ENCODE measurements at places on chromosomes 6 and 20.

- DNase-seq, result peak; percentile 35
Measured at GRCh38 chr6:106069478-106069877, 16.7 kb upstream of the PRDM1 start.

DNA sequence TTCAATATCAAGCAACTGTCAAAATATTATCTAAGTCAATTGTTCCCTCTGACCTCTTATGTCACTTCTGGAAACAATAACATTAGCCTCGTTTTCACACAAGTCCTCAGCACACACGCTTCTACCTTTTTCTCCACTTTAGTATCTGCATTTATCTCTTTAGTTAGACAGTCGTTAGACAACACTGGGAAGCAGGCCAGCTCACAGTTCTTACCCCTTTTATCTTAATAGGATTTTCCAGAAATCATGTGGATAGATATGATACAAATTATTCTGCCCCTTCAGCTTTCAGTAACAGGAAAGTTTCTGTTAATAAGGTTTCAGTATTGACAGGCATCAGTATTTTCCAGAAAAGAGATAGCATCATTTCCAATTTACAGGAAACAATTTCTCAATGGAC, 25.9 kb upstream of the HAO1 start:
- DNase-seq, result no peak

- no peak for DNase-seq
Measured at GRCh38 chr20:56424931-56425330, 12.9 kb downstream of the CASS4 start.

DNA sequence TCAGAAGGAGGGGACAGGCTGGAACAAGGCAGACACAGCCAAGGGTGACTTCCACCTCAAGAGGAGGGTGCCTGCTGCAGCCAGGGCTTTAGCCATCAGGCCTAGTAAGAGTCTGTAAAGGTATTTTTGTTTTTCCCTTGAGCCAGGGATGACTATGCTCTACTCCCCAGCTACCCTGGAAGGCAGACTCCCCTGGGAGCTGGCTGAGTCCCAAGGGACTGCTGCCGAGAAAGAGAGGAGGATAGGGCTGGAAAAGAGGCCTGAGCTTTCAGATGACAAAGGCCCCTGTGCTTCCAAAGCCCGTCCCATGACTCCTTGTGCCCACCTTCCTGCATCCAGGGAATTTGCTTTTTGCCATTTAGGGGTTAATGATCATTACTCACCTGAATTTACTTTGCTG, 14.0 kb upstream of the GSTA4 start:
- DNase-seq, result no peak

DNA sequence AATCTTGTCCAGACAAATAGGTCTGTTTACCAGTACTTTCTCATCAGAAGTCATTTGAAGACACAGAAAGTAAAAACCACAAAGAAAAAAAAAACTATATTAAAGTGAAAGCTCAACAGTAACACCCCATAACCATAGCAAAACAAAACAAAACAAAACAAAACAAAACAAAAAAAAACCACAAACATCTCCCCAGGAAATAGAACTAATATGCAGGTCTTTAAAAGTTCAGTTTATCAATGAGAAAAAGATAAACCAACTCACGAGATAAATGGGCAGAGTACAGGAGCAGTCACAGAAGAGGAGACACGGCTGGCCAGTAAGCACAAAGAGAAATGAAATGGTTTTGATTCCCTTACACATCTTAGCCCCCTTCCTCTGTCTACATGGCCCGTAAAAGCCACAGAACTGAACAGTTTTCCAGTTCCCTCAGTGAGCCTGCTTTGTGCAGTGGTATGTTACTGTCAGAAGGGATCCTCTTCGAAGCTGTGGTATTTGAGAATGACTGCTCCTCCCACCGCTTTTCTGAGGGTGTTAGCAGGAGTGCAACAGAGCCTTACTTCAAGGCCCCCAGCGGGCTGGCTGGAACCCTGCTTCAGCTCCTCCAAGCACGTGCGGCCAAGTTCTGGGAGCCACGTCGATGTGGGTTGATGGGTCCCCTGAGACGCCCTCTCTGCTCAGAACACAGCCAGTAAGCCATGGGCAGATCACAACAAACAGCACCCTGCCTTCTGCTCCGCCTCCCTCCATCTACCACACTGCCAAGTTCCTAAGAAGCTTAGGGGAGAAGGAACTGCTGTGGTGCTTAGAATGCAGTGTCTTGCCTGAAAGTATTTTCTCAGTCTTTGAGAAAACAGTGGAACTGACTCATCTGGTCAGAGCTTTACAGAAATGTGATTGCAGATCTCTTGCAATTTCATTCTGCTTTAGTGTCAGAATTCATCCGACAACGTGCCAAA, 14.0 kb downstream of the UST start:
- DNase-seq, result peak; percentile 39

GRCh38 chr20:7926767-7927166, 13.5 kb downstream of the HAO1 start:
- peak; percentile 15 for DNase-seq

DNA sequence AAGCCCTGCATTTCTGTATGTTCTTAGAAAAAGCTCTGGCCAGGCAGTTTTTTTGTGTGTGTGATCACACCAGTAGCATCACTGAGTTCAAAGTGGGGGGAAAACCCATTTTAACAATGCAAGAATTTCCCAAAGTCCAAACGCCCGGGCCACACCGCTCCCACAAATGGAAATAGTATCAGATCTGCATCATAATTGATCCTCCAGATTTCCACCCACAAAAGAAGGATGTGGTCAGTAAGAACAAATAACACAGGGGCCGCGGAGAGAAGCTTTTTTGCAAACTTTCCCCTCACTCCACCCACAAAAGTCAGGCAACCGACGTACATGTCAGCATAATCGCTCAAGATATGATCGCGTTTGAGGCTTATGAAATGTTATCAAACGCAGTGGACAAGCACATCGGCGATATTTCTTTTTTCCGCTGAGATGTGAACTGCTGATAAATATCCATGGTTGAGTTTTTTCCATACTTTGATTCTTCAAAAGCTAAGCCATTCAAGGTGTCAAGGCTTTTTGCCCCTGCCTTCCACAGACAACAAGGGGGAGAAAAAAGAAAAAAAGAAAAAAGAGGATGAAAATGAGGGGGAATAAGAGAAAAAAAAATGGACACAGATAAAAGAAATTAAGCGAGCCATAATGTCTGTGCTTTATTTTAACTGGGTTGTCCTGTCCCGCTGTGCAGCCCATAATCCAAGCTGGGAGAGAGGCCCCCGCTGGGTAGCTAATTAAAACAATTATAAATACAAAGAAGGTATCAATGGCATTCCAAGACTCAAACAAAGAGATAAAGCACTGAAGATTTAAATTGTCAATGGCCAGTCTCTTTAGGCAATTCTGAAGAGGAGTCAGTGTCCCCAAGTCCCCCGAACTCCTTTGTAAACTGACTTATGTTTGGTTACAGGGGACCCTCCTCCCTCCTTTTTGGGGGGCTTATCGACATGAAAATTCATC, 143.5 kb downstream of the ZFP64 start:
- DNase-seq, result no peak

- no peak for DNase-seq
Measured at GRCh38 chr6:24381476-24382219, 21.1 kb upstream of the MRS2 start.

- no peak for DNase-seq
Measured at GRCh38 chr6:92110403-92110802, 1309.0 kb downstream of the EPHA7 start.

DNA sequence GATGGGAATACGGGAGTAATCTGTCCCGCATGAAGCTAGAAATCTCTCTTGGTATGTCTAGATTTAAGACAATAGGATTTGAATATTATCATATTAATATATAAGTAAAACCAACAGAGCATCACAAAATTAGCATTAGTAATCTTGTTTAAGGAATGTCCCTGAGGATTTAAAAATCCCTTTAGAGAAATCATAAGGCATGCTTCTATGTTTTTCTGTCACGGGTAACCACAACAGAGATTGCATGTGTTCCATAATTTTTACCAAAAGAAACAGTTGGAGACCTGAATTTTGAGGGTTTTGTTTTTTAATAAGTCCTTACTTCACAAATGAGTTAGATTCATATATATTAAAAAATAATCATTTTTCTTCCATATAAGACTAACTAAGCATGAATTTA, 146.8 kb downstream of the GJA1 start:
- no peak for DNase-seq

DNA sequence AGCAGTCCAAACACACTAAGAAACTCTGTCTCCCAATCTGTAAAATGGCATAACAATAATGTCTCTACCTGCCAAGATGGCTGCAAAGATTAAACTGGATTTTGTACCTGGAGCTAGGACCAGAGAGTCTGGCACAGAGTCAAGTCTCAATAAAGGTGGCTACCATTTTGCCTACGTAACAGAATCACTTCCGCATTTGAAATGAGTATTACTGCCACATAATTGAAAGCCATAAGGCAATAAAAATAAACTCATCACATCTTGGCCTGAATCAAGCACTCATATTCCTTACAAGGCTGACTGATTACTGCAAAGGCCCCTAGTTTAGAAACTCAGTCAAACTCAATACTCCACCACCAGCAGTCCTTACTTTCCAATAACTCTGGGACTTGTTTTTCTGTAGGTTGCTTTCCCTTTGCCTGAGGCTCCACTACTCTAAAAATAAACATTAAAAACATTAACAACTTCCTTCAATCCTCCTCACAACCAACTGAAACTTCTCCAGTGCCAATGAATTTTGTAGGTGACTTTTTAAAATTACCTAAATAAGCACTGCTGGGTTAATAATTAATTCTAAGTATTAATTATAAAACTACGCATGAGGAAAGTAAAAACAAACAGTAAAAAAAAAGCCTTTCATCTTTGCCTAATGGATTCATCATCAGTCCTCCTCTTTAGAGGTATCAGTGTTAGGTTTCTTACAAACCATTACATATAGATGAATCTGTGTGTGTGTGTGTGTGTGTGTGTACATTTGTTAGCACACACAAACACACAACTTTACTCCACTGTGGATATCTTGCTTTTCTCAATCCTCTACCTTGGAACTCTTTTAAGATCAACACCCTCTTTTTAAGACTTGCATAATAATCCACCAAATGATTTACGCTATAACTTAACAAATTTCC, 3.7 kb downstream of the KIF16B start:
- DNase-seq, result no peak

DNA sequence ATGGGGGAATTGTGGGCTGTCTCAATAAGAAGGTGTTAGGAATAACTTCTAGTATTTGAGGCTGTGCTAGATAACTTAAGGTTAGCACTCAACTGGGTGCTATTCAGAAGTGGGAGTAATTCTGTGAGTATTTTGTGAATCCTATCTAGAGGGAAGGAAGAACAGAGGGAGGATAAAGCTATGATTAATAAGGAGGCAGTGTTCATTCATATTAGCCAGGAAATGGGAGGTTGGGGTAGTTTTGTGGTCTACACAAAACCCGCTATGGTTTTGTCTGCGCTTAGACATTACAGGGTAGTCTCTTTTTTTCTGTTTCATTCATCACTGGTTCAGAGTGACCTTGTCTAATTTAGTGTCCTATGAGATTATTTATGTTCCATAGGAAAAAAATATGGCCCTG, 341.0 kb downstream of the ARHGAP18 start:
- DNase-seq, result no peak

GRCh38 chr6:140044626-140045025, 670.2 kb upstream of the CITED2 start:
- DNase-seq, result no peak

DNA sequence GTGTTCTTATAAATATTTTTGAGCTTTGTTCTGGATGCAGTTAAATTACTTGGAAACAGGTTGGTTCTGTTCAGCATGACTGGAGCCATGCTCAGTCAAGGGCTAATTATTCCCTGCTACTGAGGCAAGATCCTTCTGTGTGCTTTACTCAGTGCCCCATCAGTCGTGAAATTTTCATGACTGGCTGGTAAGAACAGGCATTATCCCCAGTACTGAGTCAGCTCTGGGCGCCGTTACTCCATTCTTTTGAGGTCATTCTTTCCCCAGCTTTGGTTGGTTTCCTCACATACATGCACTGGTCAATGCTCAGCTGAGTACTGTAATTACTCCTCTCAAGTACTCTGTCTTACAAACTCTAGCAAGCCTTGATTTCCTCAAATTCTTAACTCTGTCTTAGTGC, 71.3 kb downstream of the CDKAL1 start:
- no peak for DNase-seq

GRCh38 chr6:138450445-138450844, 46.4 kb downstream of the HEBP2 start:
- DNase-seq, result no peak

DNA sequence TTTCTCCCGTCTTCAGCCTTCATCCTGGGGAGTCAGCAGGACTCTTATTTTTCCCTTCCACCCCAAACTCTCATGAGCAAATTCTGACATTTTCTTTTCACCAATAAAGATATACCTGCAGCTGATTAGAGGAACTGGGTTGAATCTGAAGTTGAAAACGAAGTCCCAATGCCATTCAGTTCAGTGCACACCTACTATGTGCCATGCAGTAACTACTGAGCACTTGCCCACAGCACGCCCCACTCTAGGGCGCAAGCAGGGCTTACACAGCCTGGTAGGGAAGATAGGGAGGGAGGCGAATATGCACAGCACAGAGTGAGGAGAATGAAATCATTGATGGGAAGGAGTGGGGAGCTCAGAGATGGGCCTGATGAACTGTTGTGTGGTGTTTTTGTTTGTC, 401.6 kb downstream of the CDC5L start:
- no peak for DNase-seq

GRCh38 chr6:114421199-114421598, 78.4 kb upstream of the HS3ST5 start:
- no peak for DNase-seq
